ENCODE measurements at places on chromosomes 3 and 15. TPM values are rescaled to one million over a fixed set of nuclear protein-coding genes. Genes with fewer than 3 reads are reported as not detected.

NEK11 gene
- polyA plus RNA-seq: 7.6 TPM

MYLK gene
- 110 TPM for polyA plus RNA-seq

PFN2 gene
- 246 TPM for polyA plus RNA-seq

GMNC gene
- polyA plus RNA-seq: not detected

FAM43A gene
- polyA plus RNA-seq: 8.0 TPM

LRTM1 gene
- not detected for polyA plus RNA-seq

ANXA2 gene
- polyA plus RNA-seq: 6,251 TPM

ROPN1 gene
- polyA plus RNA-seq: not detected

SLC27A2 gene
- not detected for polyA plus RNA-seq

SPINT1 gene
- 0.24 TPM for polyA plus RNA-seq

THAP10 gene
- polyA plus RNA-seq: 5.9 TPM

GPR27 gene
- 0.10 TPM for polyA plus RNA-seq

KPNA4 gene
- polyA plus RNA-seq: 20.3 TPM

KCNMB3 gene
- 0.50 TPM for polyA plus RNA-seq

IL12A gene
- 1.6 TPM for polyA plus RNA-seq

PPP2R3A gene
- polyA plus RNA-seq: 14.2 TPM
